Renal cortical epithelial cell (primary cell): ENCODE measurements at places on chromosomes 7 and 10.

- DNase-seq = no peak
Observed at GRCh38 chr7:104541897-104542296, 213.5 kb downstream of the LHFPL3 start.

- DNase-seq = peak; percentile 29
Observed at GRCh38 chr7:134936893-134937510, 49.3 kb upstream of the AGBL3 start.

GRCh38 chr7:156602283-156602682 lies 38.3 kb upstream of the RNF32 start:
- DNase-seq = no peak

DNA sequence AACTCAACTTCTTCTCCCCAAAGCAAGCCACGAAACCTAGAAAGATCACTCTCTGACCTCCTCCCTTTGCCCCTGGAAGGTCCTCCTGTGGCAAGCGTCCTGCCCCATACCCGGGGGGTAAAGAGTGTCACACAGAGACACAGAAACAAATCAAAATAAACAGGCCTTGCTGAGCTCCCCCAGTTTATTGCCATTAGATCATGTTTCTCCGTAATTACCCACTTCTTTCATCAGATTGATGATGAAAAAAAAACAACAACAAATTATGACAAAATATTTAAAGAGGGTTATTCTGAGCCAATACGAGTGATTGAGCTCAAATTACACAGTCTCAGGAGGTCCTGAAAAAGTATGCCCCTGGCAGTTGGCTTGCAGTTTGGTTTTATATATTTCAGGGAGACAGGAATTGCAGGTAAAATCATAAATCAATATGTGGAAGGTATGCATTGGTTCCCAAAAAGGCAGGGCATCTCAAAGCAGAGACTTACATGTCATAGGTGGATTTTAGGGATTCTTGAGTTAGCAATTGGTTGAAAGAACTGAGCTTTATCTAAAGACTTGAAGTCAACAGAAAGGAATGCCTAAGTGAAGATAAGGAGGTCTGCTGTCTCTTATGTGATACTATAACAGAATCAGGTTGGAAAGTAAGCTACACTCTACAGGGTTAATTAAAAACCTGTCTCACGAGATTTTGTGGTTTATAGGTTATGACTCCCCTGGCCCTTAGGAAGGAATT lies 86.2 kb downstream of the APBB1IP start:
- DNase-seq = no peak

DNA sequence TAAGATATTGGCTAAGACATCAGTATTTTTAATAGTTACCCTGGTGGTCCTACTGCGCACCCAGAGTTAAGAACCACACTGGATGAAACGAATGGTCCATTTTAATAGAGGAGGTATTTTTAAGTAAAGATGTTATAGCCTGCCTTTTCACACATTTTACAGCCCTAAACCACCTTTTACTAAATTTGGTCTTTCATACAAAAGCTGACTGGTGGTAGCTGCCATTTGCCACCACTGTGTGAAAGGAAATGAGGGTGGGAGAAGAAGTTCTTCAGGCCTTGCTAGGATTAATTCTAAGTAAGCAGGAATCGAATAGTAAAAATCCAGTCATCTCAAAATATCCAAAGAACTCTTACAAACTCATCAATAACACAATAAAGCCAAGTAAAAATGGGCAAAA lies 15.2 kb upstream of the APBB1IP start:
- no peak for DNase-seq

DNA sequence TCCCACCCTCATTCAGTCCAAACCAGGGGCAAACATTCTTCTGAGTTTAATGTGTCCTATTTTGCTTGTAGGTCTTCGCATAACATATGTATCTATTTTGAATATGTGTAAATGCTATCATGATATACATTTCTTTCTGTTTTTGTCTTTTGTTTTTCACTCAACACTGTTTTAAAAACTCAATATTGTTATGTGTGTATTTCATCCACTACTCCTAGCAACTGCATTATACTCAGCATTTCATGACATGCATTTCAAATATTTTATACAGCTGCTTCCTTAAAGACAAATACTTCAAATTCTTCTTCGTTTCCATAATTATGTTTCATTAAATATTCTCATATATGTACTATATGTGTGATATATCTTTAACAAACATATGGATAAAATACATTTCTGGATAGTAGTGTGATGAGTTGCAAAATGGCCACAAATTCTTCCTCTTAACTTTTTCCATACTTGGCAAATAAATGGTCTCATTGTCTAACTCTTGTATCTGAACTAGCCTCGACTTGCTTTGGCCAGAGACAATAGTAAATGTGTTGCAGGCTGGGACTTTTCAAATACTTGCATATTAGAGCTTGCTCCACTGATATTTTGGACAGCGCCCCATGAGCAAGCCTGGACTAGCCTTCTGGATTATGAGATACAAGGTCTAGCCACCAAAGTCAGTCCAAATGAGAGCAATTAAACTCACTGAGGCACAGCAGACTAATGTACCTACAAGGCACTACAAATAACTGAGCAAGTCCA lies 539.7 kb upstream of the KCND2 start:
- no peak for DNase-seq

GRCh38 chr7:158971214-158971613 lies 114.9 kb downstream of the DYNC2I1 start:
- DNase-seq = no peak

- no peak for DNase-seq
Observed at GRCh38 chr10:43749145-43749576, 100.5 kb upstream of the ZNF32 start.

- no peak for DNase-seq
Observed at GRCh38 chr7:43469051-43469450, 113.9 kb upstream of the STK17A start.

- peak; percentile 86 for DNase-seq
Observed at GRCh38 chr7:43693687-43694398, 35.5 kb downstream of the COA1 start.

DNA sequence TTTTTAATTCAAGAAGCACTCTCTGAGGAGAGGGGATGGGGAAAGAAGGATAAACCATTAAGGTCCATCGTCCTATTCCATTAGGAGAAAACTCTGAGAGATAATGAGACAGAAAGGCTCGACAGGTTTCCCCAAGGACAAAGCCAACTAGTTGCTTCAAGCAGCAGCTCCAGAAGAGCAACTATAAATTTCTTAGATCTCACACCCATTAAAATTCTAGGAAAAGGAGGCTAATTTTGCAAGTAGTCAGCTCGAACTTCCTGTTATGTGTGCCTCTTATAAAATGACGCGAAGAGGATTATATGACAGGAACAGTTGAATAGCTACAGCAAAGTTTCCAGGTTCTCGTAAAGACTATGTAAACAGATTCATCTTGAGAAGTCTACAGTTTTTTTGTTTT lies 52.0 kb upstream of the ST8SIA6 start:
- no peak for DNase-seq

GRCh38 chr7:146249272-146249671 lies 132.7 kb downstream of the CNTNAP2 start:
- no peak for DNase-seq

DNA sequence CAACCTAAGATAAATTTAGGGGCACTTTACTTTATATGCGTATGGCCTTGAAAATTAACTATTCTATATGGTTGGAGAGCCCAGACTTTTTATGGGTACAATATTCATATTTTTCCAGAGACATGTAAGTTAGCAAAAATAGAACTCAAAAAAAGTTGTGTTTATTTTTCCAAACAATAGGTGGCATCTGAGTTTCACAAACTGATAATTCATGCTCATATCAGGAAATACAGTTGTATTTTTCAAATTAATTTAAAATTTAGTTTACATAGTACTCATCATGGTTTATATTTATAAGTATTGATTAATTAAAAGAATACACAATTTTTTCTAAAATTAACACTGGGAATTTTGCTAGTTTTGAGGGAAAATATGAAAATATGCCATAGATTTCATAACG lies 34.6 kb downstream of the ANKRD7 start:
- DNase-seq = peak; percentile 21

GRCh38 chr10:70090013-70090412 lies 37.4 kb downstream of the MACROH2A2 start:
- peak; percentile 33 for DNase-seq

- DNase-seq = no peak
Observed at GRCh38 chr10:78859769-78860168, 209.0 kb upstream of the ZMIZ1 start.

DNA sequence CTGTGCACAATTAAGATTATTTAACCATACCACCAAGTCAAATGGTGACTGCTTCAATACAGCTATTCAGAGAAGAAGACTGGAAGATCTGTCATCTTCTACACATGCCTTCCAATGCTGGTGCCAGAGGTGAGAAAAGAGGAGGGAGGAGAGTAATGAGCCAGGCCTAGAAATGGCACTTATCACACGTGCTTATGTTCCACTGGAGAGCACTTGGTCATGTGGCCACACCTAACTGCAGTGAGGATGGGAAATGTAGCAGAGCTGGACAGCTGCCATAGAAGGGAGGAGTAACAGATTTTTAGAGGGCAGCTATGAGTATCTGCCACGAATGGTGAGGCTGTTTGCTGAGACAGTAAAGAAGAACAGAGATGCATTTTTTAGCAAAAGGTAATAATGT lies 77.1 kb downstream of the MPLKIP start:
- DNase-seq = peak; percentile 29

DNA sequence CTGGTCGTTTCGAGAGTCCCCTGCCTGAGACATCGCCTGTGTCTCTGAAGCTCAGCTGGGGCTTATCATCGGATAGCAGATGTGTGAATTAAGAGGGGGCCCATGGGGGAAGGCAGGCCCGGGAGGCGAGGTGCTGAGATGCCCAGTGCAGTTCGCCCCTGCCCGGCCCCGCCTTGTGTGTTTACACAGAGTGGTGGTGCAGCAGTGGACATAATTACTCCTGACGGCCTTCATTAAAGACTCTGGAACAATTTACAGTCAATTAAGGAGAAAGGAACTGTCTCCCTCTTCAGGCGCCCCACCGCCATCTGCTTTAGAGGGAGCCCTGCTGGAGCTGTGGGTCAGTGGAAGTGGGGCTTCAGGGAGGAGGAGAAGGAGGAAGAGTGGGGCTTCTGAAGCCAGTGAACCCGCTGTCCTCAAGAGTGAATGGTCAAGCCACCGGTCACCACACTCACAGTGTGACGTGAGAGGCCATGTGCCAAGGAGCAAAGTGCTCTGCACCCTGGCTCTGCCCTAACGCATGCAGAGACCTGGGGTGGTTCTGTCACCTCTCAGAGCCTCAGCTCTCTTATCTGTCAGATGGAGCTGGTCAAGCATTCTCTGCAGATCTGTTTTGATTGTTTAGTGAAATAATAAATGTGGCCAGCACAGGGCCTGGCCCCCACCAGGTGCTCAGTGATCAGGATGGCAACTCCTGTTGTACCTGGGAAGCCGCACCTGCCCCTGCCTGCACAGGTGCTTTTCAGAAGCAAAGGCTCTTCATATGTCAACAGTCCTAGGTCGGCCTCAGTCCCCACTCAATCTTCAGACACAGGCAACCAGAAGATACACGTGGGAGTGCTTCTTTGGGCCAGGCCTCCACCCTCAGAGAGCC lies 65.6 kb downstream of the CDH23 start:
- no peak for DNase-seq

DNA sequence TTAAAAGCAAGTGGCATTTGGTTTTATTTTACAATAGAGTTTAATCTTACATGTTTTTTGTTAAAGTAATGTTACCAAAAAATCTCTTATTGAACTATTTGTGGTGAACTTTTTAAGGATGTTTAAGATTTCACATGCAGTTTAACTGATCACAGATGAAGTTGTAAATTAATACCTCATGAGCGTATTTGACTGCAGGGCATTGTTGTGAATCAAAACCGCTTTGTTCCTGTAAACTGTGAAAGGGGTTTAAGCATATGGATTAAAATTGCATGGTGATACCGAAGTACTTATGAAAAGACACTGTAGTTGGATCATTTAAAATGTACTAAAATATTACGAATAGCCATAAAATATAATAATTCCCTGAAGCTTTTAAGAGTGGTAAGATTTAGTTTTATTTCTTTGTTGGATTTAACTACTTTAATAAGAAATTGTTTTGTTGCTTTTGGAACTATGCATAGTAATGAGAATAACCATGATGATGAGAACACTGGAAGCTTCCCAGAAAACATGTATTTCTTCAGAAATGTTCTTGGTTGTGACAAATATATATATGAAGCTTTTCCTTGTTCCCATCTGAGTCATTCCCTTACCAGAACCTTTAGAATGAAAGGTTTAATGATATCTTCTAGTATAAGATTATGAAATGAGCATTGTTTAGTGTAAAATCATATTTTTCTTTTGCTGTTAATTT lies 131.3 kb downstream of the ADK start:
- DNase-seq = no peak

- peak; percentile 44 for DNase-seq
Observed at GRCh38 chr7:81014266-81014665, 95.4 kb upstream of the SEMA3C start.

DNA sequence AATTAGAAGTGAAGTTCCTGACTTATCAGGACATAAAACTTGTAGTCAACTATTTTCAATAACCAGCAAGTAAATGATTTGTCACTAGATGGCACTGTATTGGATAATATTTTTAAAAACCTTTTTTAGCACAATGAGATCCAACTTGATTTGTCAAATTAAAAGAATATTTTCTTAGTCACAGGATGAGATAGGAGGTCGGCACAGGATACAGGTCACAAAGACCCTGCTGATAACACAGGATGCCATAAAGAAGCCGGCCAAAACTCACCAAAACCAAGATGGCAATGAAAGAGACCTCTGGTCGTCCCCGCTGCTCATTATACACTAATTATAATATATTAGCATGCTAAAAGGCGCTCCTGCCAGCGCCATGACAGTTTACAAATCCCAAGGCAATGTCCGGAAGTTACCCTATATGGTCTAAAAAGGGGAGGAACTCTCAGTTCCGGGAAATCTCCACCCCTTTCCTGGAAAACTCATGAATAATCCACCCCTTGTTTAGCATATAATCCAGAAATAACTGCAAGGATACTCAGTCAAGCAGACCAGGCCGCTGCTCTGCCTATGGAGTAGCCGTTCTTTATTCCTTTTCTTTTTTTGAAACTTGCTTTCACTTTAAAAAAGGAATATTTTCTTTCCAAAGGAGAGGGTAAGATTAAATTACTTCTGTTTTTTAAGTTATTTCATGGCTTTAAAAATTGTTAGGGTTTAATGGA lies 255.7 kb upstream of the MKLN1 start:
- peak; percentile 52 for DNase-seq

DNA sequence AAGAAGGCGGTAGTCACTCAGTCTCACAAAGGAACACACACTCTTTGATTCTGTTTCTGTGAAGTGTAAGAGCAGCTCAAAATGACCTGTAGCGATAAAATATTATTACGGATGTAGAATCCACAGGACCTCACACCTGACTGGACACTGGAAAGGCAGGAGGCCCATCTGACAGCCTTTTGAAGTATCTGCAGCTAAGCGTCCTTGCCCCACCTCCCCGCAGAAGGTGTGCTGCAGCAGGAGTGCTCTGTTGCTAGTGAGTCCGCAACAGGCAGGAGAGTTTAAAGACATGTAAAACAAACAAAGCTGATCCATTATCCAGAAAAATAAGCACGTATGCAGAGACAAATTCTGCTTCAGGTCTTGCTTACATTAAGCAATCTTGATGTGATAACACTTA lies 355.5 kb downstream of the GPR158 start:
- no peak for DNase-seq

DNA sequence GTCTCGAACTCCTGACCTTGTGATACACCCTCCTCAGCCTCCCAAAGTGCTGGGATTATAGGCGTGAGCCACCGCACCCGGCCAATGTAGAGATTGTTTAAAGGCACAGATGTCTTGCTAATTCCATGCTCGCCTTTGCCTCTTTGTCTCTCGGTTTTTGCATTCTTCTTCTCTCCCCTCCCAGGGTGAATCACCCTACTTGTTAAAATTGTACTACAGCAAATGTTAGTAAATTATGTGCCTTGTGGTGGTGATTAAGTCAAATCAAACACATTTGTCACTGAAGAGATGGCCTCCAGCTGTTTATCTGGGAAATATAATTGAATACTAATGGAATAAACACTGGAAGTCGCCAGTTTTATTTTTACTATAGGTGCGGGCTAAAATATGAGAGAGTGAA lies 384.4 kb upstream of the AUTS2 start:
- no peak for DNase-seq
